ENCODE measurements at places on chromosomes 13 and 19.
A peak's percentile ranks its signal among the peaks of the same experiment; 100 is the strongest.

- DNase-seq, result peak; percentile 55
These were observed at the start of gene CCDC106 for GRCh38 chr19:55647732-55648584. CCDC106 (plus strand) TSS chr19:55648212; CDS start chr19:55649047, 835 bp downstream.

GRCh38 chr13:50969691-50970090 lies 60.1 kb downstream of the RNASEH2B start:
- DNase-seq, result no peak

DNA sequence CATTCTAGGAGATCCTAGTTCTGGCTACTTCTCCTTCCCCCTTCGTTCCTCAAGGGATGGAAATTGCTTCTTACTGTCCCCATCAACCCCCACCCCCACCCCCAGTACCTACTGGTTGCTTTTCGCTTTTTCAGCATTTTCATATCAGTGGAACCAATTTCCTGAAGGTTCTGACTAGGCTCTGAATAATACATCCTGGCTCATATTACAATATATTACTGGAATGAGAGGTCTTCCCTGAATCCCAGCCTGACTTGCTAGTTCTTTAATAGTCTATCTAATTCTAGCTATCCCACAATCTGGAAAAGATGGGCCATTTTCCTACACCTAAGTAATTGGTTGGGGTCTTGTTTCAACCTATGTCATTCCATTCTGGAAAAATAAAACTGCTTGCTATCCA lies 207.4 kb downstream of the COG6 start:
- DNase-seq, result no peak

DNA sequence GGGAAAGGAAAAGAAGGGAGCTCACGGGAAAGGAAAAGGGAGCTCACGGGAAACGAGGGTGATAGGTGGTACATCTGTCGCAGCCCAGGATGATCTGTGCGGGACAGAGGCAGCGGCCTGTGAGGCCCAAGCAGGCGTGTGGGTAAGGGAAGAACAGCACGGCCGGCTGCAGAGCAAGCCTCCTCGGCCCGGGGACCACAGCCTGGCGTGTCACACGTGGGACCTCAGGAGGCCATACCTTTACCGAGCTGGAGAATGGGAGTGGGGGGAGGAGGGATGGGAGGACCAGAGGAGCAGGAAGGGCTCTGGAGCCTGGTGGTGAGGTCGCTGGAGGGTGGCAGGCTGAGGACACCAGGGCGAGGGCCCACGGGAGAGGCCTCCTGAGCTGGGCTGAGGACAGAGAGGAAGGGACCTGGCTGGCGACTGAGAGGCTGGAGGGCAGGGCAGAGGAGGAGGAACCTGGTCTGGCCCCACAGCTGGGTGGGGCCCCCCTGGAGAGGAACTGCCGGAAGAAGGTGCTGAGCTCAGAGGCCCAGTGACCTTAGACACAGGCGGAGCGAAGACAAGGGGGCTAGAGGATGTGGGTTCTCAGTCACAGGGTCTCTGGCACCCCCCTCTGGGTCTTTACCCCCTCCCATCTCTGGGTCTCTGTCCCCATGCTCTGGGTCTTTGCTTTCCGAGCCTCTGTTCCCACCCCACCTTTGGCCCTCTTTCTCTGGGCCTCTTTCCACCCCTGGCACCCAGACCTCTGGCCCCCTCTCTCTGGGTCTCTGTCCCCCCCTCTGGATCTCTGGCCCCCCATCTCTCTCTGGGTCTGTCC lies 2.9 kb upstream of the FTL start:
- no peak for DNase-seq

DNA sequence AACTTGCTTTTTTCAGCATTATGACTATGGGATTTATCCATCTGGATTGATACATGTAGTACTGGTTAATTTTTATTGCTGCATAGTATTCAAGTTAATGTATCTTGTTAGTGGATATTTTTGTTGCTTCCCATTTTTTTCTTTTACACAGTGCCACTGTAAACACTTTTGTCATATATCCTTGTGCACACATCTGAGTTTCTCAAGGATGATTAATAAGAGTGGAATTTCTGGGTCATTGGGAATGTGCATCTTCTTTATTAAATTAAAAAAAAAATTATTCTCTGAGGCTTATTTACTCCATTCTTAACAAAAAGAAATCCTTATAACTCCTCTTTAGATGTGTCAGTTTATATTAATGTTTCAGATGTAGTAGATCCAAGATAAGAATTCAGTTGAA lies 27.3 kb downstream of the B3GLCT start:
- DNase-seq, result no peak

- DNase-seq, result no peak
These were observed 582 bp upstream of the PTPRH start for GRCh38 chr19:55209693-55210472.

DNA sequence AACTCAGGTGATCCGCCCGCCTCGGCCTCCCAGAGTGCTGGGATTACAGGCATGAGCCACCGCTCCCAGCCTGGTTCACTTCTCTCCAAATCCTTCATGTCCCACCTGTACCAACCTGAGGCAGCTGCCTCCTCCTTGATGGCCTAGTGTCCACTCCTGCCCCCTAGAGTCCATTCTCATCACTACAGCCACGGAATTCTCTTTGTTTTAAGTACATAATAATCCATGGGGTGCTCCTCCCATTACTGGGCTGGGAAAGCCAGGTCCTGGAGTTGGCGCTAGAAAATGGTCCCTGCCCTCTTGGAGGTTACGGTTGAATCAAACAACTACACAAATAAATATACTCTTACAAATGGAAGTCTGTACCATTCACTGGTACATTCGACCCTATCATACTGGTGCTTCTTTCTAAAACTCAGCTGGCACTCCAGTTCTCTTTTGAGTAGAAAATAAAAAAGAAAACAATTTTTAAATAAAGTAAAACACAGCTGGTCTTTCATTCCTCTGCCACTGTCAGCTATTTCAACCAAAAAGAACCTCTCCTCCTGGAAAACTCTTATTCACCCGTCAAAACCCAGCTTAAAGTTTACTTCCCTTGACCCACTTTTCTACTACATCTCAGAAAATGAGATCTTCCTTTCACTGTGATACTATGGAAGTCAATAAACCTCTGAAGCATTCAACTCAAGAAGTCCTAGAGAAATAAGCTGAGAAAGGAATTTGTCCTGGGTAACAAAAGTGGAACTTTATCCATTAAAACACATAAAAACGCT lies 22.4 kb upstream of the ARHGEF18 start:
- DNase-seq, result no peak

GRCh38 chr19:36160821-36161596 lies 8.8 kb upstream of the COX7A1 start:
- DNase-seq, result no peak

- DNase-seq, result no peak
These were observed 9.9 kb downstream of the APOC1 start for GRCh38 chr19:44924243-44924725.

GRCh38 chr19:1526066-1526778 lies 2.3 kb downstream of the PLK5 start:
- no peak for DNase-seq

DNA sequence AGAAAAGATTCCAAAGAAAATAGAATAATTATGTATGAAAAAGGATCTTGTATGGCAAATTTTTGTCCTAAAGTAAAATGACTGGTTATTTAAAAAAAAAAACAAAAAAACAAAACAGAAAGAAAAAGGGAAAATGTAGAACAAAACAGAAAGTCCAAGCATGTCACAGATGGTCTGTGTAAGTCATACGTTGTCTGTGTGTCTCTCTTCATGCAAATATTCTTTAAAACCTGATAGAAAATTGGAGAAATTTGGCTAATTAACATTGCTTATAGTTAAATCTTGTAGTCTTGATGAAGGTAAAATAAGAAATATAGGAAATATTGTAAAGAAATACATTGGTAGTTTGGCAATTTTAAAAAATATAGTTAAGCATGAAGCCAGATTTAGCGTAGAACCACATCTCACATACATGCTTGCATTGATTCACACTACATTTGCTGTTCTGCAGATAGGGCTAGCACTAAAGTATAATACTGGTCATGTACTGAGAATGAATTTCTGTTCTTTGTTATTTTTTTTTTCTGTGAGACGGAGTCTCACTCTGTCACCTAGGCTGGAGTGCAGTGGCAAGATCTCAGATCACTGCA lies 58.4 kb downstream of the SPRYD7 start:
- DNase-seq, result no peak

GRCh38 chr19:13033244-13033643 lies 38.0 kb downstream of the NFIX start:
- DNase-seq, result no peak

GRCh38 chr13:46641274-46642081 lies 88.5 kb downstream of the LRCH1 start:
- DNase-seq, result no peak

- DNase-seq, result no peak
These were observed 111.1 kb downstream of the MIPEP start for GRCh38 chr13:23778002-23778652.

- DNase-seq, result no peak
These were observed 9.6 kb upstream of the CEACAM6 start for GRCh38 chr19:41745756-41746155.

- DNase-seq, result no peak
These were observed 941 bp downstream of the ZNF160 start for GRCh38 chr19:53102206-53102755.

GRCh38 chr13:113022391-113022744 lies 53.4 kb downstream of the MCF2L start:
- no peak for DNase-seq

DNA sequence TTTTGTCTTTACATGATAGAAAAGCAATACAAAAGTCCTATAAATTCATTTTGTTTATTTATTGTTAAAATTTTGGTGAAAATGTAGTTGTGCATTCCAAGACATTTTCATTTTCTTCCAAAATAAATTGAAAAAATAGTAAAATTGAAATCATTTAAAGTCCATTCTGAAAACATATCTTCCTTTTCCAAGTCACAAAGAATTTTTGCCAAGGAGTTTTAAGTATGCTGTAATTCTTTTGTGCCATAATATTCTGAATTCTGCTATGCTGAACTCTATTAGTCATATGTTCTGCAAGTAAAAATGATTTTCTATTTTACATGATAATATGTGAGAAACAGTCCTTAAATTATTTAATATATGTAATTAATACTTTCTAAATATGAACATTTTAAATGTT lies 879.6 kb upstream of the SLC10A2 start:
- DNase-seq, result no peak

DNA sequence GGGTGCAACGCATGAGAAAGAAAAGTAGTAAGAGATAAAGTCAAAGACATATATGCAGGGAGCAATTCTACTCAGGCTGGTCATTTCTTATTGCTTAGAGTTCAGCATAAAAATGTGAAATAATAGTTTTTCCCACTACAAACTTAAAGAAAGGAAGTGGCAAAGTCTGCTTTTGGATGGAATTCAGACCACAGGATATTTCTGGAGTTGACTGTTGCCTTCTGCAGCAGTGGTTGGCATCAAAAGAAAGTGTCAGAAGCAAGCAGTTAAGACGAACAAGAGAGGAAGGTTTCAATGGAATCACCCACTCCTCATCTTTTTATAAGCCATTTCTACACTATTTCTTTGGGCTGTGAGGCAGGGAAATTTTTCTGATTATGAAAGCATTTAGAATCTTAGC lies 36.2 kb upstream of the TRPC4 start:
- DNase-seq, result no peak

- no peak for DNase-seq
These were observed 10.9 kb downstream of the ARHGEF1 start for GRCh38 chr19:41893899-41894298.

GRCh38 chr19:37572203-37572602 lies 22.4 kb downstream of the ZNF571 start:
- DNase-seq, result no peak

DNA sequence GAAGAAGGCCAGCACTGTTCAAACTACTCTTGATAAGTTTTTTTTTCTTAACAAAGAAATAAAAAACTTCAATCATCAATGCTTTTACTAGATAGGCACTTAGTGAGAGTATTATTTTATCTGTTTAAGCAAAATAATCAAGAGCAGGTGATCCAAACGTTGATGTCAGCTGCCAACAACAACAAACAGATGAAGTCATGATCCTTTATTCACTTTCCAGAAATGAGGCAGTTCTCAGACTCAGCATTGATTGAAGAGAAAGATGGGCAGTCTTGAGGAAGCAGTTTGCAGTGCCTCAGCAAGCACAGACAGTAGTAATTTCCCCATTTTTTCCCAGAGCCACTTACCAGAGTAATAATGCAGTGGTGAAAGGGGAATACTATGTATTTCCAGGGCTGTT lies 38.4 kb upstream of the CSNK1A1L start:
- no peak for DNase-seq

DNA sequence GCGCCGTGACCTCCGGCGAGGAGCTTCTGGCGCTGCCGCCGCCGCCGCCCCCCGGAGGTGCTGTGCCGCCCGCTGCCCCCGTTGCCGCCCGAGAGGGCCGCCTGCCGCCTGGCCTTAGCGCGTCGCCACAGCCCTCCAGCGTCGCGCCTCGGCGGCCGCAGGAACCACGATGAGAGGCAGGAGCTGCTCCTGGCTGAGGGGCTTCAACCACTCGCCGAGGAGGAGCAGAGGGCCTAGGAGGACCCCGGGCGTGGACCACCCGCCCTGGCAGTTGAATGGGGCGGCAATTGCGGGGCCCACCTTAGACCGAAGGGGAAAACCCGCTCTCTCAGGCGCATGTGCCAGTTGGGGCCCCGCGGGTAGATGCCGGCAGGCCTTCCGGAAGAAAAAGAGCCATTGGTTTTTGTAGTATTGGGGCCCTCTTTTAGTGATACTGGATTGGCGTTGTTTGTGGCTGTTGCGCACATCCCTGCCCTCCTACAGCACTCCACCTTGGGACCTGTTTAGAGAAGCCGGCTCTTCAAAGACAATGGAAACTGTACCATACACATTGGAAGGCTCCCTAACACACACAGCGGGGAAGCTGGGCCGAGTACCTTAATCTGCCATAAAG lies 4.8 kb downstream of the PDX1 start:
- DNase-seq, result no peak

- DNase-seq, result no peak
These were observed 18.5 kb downstream of the KCNRG start for GRCh38 chr13:50033725-50034124.

DNA sequence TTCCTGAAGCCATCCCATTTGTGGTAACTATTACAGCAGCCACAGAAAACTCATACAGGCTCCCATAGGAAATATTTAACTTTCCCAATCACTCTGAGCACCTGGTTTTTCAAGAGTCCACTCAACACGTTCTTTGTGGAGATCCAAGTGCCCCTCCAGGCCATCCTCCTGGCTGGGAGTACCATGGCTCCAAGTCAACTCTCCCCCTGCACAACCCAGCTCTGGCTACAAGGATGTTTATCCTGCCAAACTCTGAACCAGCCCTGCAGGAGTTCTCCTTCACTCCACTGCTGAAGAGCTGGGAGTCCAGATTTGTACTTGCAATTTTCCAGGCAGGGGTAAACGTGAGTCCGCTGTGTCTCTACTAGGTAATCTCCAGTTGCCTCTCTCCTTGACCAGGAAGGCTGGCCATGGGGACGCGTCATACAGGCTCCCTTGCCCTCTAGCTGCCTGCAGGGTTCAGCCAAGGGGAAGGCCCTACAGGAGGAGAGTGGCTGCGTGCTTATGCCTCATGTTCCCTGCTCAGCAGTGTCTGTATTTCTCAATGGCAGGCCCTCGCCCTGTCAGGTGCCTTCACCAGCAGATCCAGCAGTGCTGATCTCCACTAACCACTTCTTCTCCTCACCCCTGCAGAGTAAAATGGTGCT lies 29.9 kb upstream of the ARGLU1 start:
- DNase-seq, result no peak

- DNase-seq, result peak; percentile 86
These were observed at the start of gene ZFP36 for GRCh38 chr19:39406656-39407409. ZFP36 (plus strand) TSS chr19:39406847; CDS start chr19:39406905, 58 bp downstream.

- no peak for DNase-seq
These were observed 156.5 kb upstream of the SLC10A2 start for GRCh38 chr13:103222683-103223082.

GRCh38 chr13:92806215-92806614 lies 420.4 kb upstream of the GPC6 start:
- DNase-seq, result no peak

GRCh38 chr19:27767234-27767633 lies 1445.7 kb downstream of the UQCRFS1 start:
- no peak for DNase-seq

Measured in stimulated activated CD4-positive, alpha-beta T cell treated with anti-CD3 and anti-CD28 coated beads, Interleukin-1b, Interleukin-23, amount 100 ng/mL, for 4 hours (primary cell).